GM20000 (cell line): ENCODE measurements at places on chromosomes 5 and 9.

GRCh38 chr5:115469904-115470516 lies 74.6 kb downstream of the FEM1C start:
- no peak for DNase-seq

DNA sequence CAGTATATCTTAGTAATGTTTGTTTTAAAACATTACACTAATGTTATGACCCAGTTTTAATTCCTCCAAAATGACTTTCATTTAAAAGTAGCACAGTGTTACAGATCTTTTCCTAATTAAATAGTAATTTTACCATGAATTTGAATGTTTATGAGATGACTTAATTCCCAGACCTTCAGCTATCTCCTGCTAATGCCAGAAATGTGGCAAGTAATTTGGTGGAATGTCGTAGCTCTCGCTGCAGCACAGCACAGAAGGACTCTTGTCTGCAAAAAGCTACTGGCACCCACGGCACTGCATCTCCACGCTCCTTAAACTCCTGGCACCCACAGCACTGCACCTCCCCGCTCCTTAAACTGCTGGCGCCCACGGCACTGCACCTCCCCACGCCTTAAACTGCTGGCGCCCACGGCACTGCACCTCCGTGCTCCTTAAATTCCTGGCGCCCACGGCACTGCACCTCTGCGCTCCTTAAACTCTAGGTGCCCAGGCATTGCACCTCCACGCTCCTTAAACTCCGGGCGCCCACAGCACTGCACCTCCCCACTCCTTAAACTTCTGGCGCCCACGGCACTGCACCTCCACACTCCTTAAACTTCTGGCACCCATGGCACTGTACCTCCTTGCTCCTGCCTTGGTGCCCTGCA lies 163.1 kb downstream of the CDK5RAP2 start:
- DNase-seq: no peak

GRCh38 chr9:34385561-34386230 lies 9.0 kb upstream of the MYORG start:
- DNase-seq: no peak

DNA sequence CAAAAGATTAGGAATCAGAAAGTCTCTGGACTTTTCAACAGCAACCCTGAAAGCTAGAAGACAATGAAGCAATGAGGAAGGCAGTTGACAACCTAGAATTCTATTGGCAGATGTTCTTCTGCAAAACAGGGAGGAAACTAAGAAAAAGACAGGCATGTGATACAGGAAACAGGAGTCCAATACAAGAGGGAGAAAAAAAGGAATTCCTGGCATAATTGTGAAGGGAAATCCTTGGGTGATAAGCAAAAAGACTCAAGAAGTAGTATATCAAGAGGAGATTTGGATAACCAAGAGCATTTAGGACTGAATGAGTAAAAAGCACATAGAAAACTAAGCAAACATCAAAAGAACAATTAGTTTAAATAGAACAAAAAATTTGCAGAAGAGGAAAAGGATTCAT lies 58.6 kb downstream of the LPAR1 start:
- no peak for DNase-seq

GRCh38 chr5:180001742-180002141 lies 69.8 kb downstream of the RNF130 start:
- DNase-seq: no peak

DNA sequence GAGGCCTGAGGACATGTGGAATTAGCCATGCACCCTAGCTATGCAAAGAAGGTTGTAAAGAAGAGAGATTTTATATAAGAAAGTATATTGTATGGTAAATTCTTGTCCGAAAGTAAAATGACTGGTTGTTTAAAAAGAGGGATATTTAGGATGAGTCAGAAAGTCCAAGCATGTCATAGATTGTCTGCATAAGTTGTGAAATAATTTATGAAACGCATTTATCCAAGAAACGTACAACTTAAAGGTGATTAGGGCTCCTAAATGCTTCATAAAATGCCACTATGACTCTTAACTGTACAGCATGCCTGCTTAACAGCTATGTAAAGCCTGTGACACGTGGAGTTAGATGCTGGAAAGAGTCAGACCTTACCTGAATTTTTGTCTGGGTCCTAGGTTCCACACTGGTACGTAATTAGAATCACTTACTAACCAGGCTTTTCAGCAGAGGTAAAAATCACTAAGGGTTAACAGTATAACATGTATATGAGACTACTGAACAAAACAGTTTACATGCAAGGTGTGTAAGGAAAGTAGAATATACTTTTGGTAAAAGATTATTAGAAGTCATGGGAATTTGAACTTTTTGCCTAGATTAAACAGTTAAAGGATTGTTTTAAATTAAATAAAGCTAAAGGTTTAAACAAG lies 37.0 kb upstream of the ARL15 start:
- no peak for DNase-seq

GRCh38 chr5:144404672-144405071 lies 234.0 kb downstream of the KCTD16 start:
- DNase-seq: no peak

- DNase-seq: no peak
Observed at GRCh38 chr5:66708368-66708767, 112.2 kb downstream of the MAST4 start.

DNA sequence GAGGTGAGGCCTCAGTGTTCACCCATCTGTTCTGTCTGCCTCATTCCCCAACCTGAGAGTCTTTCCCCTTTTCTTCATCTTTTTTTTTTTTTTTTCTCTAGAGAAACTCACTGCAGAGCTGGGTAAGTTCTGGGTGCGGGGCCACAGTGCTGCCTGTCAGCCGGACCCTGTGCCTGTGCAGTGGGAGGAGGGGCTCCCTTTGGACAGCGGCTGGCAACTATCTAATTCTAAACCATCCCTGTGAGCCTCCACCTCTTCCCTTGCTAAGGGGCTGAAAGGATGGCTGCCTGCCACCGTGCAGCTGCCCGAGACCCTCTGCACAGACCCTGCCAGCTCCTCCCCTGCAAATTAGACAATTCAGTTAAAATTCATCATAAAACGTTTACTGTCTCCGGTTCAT lies 14.1 kb downstream of the BTNL9 start:
- no peak for DNase-seq

DNA sequence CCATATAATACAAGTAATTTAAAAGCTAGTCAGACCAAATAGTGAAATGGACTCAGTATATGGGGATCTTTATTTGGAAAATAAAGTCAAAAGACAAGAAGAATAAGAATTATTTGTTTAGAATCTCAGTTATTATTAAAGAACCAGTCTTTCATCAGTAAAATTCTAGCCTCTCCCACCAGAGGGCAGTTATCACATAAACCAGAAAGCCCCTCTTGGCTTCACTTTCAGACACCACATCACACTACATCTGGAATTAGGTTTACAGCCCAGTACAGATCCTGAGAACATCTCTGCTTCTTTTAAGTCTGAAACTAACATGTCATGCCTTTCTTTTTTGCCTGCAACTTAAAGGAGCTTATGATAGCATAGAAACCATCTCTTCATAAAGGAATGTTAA lies 12.2 kb upstream of the HSPB3 start:
- peak; percentile 52 for DNase-seq

- DNase-seq: no peak
Observed at GRCh38 chr9:125425901-125426515, 164.4 kb downstream of the GAPVD1 start.

DNA sequence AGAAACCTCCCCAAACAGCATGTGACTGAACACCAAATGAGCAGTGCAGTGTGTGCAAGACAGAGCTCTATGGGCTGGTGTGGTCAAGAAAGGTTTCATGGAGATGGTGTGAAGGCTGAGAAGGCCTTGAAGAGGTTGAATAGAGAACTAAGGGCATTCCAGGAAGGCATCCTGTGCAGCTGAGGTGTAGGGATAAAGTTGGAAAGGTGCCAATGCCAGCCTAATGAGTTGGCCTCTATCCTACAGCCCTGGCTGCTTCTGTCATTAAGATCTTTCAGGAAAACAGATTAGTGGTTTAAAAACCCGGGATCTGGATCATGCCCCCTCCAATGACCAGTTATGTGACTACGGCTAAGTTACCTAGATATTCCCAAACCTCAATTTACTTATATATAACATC lies 4.0 kb downstream of the HDAC3 start:
- DNase-seq: no peak

DNA sequence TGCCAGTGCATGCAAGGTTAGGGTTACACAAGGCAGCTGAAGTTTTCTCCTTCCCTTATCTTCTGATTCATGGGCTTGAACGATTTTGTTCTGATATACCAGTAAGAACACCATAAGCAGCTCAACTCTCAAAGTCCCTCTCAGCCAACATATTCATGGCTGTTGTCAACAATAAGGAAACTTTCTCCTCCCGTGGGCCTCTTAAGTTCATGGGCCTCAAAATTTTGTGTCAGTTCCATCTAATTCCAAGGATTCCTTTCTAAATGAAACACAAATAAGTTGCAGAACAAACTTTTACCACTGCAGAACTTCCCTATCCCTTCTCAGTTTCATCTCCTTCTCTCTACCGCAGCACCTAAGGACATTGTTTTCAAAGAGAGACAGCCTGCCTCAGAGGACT lies 23.6 kb upstream of the CAST start:
- DNase-seq: no peak

GRCh38 chr5:115524199-115524847 lies 20.3 kb downstream of the FEM1C start:
- no peak for DNase-seq

DNA sequence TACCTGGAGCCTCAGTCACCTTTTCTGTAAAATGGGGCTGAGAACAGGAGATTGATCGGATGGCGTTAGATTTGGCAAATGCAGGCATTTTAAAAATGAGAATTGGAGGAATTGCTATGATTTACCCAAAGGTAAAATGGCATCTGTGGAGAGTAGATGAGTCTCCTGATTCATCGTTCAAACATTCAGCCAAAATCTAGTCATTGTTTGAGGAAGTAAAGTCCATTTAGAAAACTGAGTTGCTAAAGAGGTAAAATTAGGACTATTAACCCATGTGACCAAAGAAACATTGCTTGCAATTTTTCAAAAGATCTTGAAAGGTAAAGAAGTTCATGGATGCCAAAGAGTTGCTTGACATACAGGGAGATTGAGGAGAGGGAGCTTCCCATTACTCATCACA lies 69.7 kb downstream of the ZNF462 start:
- no peak for DNase-seq

GRCh38 chr9:29100762-29101161 lies 1527.5 kb upstream of the C9orf72 start:
- DNase-seq: no peak

DNA sequence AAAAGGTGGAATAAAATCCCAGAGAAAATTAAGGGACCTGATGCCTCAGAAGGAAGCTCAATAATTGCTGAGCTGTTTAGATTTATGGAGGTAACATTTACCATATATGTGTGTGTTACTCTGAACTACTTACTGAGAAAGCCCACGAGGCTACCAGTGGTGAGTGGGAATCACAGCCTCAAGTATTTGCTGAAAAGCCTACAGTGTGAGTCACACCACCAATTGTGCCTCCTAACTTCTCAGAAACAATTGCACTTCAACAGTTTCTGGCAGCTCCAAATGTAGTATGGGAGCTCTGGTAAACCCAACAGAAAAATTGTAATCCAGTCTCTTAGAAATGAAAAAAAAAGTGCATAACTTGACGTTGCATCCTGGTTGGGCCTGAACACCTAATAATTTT lies 551.6 kb downstream of the PRDM9 start:
- DNase-seq: no peak

GRCh38 chr9:84374516-84374915 lies 34.0 kb upstream of the SLC28A3 start:
- DNase-seq: no peak

GRCh38 chr9:34187891-34188240 lies 9.0 kb downstream of the UBAP1 start:
- no peak for DNase-seq

GRCh38 chr9:74755355-74755754 lies 132.4 kb downstream of the TRPM6 start:
- DNase-seq: no peak

DNA sequence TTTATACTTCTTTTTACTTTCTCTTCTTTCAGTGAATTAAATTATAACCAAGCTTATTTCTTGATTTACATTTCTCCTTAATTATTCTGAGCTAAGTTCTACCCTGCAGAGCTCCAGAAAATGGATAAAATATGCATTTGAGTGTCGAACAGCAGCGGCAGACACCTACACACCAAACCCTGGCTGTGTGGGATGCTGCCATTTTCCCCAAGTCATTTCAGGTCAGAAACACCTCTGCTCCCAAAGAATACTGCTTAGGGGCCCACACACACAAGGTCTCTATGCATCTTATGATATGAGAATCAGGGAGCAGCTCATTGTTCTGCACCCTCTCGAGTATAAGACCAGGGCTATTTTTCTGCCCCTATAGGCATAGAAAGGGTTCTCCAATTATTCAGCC lies 122.3 kb downstream of the CMYA5 start:
- DNase-seq: no peak

DNA sequence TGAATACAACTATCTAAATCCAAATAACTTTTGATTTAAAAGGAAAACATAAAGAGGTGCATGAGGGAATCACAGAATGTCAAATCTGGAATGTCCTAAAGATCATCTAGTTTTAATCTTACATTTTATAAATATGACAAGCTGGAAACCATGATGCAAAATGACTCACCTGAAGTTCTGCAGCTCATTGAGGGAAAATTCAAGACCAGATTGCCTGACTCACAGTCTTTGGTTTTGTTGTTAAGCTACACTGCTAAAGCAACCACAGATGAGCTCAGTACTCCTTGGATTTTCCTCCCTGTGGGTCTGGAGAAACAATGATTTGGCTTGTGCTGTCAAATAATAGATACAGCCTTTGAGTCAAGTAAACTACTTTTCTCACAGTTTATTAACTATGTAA lies 19.1 kb upstream of the EDIL3 start:
- DNase-seq: no peak

GRCh38 chr9:121901616-121902015 lies 191.5 kb downstream of the TTLL11 start:
- DNase-seq: no peak

GRCh38 chr5:130529511-130530485 lies 625.5 kb downstream of the CHSY3 start:
- DNase-seq: no peak

GRCh38 chr9:127915801-127916719 lies 781 bp downstream of the ST6GALNAC4 start:
- no peak for DNase-seq

DNA sequence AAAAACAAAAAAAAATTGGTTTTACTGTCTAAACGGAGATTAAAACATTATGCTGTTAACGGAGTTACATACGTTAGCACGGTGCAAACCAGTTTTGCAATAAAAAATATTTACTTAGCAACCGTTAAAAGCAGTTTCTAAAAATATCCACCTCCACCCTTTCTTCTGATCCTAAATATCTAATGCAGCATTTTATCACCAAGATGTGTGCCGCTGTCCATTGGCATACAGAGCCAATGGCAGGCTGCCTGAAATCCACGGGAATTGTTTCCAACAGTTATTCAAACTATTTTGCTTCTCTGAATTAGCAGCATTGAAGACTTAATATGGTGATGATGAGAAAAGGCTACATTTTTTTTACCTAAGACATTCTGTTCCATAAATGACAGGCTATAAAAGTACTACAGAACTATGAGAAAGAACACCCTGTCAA lies 61.6 kb downstream of the CSNK1A1 start:
- no peak for DNase-seq

- DNase-seq: no peak
Observed at GRCh38 chr5:144671066-144671465, 500.4 kb downstream of the KCTD16 start.
